Stimulated activated CD8-positive, alpha-beta memory T cell treated with anti-CD3 and anti-CD28 coated beads, Interleukin-12 subunit alpha, Interleukin-12 subunit beta, amount 100 ng/mL, for 1 hour (primary cell): ENCODE measurements at places on chromosomes 3 and 15.

DNA sequence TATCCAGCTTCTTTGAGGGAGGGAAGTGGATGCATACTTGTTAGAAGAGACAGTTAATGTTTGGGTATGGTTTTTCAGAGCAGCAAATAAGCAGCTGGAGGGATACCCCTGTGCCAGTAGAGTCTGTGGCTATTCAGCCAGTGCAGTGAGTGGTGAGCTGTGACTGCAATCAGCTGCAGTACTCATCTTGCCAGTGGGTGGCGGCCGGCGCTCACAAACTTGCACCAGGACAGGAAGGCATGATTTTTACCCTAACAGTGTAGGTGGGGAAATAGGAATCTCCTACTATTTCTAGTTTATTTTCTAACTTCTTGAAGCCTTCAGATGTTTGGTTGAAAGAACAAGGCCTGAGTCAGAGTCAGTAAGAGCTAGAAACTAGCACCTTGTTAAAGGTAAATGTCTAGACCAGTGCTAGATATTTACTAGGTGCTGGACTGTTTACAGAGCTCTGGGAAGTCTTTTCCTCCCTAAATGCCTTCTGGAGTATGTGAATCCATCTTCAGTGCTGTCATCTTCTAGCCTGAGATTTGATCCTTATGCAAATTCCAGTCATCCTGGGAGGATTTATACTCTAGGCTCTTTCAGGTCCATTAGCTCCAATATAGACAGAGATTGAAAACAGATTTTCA is 23.6 kb downstream of the TIMP4 start:
- peak; percentile 26 for DNase-seq

DNA sequence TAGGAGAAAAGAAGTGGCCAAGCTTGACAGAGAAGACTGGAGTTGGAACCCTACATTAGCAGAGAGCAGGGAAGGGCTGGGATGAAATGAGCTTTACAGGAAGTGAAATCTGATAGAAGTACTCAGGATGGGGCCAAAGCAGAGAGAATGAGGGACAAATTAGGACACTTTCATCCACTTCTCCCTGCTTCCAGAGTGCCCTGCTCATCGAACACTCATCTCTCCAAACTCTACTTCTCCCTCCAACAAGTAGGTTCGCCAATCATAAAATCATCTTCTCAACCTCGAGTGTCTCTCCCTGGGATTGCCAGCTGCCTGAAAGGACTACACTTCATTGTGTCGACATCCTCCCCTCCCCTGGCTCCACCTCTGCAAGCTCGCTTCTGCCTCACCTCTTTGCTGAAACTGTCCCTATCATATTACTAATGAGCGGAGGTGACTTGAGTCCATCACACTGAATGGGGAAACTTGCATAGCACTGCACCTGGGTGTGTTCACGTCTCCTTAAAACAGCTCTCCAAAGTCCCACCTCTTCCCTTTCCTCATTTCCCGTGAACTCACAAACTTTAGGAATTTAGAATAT is 365.8 kb downstream of the FOXP1 start:
- no peak for DNase-seq

DNA sequence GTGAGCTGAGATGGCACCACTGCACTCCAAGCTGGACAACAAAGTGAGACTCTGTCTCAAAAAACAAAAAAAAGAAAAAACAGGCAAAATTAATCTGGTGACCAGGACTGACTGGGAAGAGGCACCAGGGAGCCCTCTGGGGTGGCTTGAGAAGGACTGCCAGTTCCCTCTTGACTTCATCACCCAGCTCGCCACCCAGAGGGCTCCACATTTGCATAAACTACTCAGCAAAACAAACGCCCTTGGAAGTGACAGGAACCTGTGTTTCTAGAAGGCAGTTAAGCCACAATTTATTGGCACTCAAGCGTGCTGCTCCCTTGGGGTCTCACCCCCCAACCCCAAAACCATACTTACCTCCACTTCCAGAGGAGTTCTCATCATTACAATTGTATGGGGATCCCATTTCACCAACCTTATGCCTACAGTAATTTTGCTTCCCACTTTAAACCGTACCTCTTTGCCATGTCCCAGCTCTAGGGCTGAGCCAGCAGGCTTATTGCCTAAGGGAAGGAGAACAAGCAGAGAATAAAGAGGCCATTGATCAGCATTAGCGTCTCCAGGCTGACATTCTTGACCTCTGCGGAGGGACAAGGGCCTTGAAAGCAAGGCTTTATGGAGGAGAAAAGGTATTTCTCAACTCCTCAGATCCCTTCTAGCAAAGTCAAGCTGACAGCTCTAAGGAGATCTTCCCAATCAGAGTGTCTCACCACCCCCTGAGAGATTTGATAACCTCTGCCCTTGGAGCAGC is 357.4 kb downstream of the SHQ1 start:
- DNase-seq: no peak

DNA sequence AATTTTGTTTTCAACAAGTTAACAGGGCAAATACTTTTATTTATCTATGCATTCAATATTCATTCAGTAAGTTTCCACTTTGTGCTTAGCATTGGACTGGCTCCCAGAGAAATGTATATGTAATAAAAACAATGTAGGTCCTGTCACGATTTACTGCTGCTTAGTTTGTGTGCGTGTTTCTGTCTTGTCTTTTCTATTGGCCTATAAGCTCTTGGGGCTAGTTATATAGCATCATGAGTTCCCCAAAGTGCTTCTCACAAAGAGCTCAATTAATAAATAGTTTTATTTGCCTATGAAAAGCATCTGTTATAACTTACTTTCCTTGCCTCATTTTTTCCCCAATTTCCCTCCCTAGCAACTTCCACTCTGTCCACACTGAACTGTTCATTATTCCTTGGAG is 666.7 kb upstream of the NAALADL2 start:
- no peak for DNase-seq

DNA sequence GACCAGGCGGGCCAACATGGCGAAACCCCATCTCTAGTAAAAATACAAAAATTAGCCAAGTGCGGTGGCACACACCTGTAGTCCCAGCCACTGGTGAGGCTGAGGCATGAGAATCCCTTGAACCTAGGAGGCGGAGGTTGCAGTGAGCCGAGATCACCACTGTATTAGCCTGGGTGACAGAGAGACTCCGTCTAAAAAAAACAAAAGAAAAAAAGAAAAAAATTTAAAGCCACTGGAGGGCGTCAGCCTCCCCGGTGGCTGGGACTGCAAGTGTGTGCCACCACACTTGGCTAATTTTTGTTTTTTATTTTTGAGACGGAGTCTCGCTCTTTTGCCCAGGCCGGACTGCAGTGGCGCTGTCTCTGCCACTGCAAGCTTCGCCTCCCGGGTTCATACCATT is 7.9 kb downstream of the RTF1 start:
- no peak for DNase-seq

DNA sequence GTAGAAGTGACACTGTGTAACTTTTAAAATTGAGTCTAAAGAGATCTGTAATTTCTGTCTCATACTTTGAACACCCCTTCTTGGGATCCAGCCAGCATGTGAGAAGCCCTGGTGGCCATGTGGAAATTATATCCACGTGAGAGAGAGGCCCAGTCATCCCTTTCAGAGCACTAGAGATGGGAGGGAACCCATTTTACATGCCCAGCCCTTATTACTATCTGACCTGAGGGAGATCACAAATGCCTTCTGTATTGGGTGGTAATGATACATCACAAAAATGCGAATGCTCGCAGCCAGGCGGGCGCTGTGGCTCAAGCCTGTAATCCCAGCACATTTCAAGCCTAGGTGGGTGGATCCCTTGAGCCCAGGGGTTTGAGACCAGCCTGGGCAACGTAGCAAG is 27.3 kb upstream of the TRAK1 start:
- no peak for DNase-seq

GRCh38 chr15:78052001-78052401 is 25.5 kb downstream of the TBC1D2B start:
- DNase-seq: no peak

DNA sequence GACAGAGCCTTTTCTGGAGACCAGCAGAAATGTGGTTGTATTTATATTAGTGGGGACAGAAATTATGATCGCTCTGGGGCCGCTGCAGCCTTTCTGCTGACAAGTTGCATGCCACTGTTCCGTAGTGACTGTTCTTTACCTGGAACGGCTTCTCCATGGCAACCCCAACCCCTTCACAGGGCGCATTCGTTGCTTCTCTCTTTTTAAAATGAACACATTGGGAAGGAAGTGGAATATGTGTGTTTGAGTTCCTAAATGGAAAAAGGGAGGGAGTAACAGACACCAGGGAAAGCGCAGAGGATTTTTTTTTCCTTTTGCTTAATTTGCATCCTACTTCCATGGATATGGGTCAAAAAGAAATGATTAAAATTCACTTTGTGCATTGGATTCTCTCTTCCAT is 482.0 kb upstream of the SUCLG2 start:
- no peak for DNase-seq

DNA sequence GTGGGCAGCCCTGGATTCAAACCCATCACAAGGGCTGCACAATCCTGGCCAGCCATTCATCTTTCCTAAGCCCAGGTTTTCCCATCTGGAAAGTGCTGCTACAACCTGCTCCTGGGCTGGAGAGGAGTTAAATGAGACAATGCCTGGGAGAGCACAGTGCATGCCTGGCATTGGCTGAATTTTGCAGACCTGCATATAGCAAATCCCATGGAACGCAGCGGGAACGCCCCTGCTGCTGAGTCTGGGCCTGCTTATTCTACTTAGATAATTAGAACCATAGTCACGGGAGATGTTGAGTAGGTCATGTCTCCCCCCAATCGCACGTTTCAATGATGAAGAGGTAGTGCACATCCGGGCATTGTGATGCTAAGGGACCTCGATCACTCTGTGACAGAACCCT is 46.6 kb downstream of the ABTB1 start:
- no peak for DNase-seq

DNA sequence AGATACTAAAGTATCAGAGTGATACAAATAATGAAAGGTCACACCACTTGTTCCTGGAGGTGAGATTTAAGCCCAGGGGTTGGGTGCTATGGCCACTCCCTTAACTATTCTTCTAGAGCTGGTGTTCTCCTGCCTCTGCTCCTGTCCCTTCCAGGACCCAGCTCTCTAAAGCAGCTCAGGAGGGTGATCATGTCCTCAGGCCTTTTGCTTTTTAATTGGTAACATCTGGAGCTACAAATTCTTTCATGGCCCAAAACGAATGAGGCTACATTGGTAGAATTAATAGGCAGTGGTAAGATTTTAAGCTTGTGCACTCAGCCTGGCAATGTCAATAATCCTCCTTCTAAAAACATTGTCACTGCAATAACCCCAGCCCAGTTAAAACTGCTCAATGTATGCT is 38.2 kb upstream of the CNOT10 start:
- DNase-seq: no peak

DNA sequence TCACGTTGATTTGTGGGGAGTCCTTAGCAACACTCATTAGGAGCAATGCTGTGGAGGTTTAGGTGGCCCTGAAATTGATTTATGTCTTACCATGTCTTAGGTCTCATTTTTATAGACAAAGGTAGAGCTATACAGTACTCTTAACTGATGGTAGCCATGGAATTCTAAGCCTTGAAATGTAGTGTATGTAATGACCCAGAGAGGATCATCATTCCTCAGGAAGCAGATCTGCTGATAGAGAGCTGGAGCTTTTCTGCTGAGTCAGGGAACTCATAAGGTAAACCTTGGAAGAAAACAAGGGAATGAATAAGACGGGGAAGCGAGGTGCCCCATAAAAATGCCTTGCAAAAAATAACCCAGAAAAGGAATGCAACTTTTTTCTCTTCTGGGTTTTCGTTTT is 34.0 kb upstream of the ZNF639 start:
- DNase-seq: no peak

- DNase-seq: no peak
Observed at GRCh38 chr3:157204431-157204830, 44.5 kb upstream of the CCNL1 start.

- DNase-seq: no peak
Observed at GRCh38 chr3:187989575-187990153, 164.3 kb upstream of the LPP start.

DNA sequence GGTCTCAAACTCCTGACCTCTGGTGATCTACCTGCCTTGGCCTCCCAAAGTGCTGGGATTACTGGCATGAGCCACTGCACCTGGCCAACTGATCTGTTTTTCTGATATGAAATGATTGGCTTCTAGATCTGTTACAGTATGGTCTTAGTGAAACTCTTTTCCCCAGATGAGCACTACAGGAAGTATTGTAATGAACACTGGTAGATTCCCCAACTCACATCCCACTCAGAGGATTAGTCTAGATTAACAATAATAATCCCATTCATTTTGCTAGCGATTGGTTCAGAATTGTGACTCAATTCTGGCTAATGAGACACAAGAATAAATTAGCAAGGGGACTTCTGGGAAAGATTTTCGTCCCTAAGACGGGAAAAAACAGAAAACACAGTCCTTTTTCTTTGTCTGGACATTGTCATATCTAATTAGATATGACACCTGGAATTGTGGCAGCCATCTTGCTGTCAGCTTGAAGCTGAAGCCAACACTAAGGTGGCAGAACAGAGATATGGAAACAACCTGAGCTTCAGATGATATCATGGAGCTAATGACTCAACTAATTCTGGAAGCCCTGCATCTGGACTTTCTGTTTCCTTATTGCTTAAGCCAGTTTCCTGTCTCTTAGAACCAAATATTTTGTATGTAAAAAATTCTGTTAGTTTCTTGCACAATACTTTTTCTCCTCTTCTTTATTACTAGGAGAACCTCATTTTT is 17.4 kb upstream of the NPTN start:
- DNase-seq: no peak

DNA sequence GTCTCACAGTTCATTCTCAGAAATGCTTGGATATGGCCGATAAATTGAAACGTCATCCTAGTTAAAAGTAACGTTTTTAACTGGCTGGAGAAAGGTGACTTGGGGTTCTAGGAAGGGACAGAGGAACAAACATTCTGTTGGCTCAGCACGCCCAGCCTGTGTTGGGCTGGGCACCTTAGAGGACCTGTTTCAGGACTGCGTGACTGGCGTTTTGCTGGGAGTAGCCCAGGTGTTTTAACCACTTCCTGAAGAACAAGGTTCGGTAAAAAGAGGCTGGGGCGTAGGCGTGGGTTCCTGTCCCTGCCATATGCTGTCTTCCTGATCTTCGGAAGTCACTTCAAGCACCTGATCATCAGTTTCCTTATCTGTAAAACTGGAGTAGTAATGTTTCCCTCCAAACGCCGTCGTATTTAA is 1.1 kb upstream of the TLNRD1 start:
- DNase-seq: peak; percentile 16

DNA sequence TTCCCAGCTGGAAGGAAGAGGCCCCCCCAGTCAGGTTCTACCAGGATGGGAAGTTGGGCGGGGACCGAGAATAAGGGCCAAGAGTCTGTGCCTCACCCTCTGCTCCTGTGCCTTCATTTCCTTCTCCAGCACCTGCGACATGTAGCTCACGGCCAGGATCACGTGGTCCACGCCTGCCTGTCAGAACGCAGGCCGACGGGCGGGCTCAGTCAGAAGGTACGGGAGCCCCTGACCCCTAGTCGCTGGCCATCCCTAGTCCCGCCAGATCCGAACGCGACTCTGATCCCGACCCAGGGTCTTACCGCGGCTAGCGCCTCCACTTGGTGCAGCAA is 489 bp downstream of the GMPPB start:
- DNase-seq: peak; percentile 33
